ENCODE measurements at places on chromosomes 3 and 15. TPM values are rescaled to one million over a fixed set of nuclear protein-coding genes. Genes with fewer than 3 reads are reported as not detected.

GRCh38 chr3:27310688-27311087, 58.5 kb downstream of the NEK10 start:
- H3K4me3 ChIP-seq: no peak overlapping the region
- no peak for DNase-seq
- no peaks in the 10 kb centered on the region for H3K36me3 ChIP-seq

DNA sequence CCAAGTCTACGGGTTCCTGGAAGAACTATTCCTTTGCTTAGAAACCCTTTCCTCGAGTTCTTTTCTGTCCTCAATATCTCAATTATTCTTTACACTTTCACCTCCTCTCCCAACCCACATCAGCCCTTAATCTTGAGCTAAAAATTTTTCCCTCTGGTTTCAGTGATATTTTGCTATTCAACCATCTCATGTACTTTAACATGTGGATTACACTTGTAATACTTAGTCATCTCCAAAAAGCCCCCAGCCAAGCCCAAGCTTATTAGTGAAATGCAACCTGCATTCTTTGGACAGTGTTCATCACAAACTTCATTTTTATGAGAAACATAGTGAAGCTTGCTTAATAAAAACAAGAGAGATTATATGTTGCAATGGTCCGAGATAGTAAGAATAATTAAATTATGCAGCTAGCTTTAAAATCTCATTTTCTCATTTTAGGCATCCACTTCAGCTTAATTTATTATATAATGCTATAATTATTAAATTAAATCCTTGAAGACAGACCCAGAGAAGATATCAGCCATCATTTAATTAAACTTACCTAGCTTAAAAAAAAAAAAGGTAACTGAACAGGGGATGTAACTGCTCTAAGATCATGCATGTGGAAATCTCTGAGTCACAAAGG, 534.5 kb upstream of the TBL1XR1 start:
- no peaks in the 10 kb centered on the region for H3K36me3 ChIP-seq
- H3K4me3 ChIP-seq: no peak overlapping the region
- no peaks in the 10 kb centered on the region for H3K4me1 ChIP-seq
- DNase-seq: no peak
- no peaks in the 10 kb centered on the region for H3K27me3 ChIP-seq
- no peak overlapping the region for H3K27ac ChIP-seq

DNA sequence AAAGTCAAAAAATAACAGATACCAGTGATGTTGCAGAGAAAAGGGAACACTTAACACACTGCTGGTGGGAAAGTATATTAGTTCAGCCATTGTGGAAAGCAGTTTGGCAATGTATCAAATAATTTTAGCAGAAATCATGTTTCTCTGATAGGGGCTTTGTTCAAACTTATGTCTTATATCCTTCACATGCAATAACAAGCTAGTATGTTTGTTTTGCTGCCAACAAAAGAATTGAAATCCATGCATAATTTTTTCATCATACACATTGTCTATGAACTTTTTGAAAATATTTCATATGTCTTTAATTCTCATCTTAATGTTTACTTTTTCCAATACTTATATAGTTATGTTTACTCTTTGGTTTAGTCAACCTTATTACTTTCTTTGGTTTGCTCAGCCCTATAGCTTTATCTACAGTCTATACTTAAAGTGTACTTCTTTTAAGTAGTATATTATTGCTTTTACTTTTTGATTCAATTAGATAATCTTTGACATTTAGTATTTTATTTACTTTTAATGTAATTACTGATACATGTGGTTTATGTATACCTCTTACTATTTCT, 639.6 kb upstream of the CBLB start:
- no peaks in the 10 kb centered on the region for H3K27me3 ChIP-seq
- H3K27ac ChIP-seq: no peak overlapping the region
- H3K4me3 ChIP-seq: no peak overlapping the region

GRCh38 chr3:52225452-52226228, at the start of gene TLR9:
TSS of gene TLR9 (minus strand) at chr3:52225645. CDS start at chr3:52225529, 116 bp downstream.
- no peak within 1 kb of the TSS for H3K27ac ChIP-seq
- no peaks in the 10 kb centered on the region for H3K27me3 ChIP-seq
- no peak within 1 kb of the TSS for H3K4me3 ChIP-seq
- DNase-seq: no peak
- no peaks in the 10 kb centered on the region for H3K36me3 ChIP-seq
- H3K4me1 ChIP-seq: no peaks in the 10 kb centered on the region

DNA sequence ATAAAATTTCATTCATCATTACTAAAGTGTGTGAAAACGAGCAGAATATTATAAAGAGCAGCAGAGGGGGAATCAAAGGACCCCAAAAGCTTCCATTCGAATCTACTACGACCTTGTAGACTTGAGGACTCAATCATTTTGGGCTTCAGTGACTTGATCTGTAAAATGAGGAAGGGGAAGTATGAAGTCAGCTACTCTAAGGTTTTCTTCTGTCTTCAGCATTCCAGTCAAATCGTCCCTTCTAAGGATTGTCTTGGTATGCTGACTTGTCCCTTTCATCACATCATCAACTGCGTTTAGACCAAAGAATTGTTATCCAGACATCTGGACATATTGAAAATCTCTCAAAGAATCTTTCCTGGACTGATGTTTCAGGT, 44.8 kb downstream of the PLD1 start:
- H3K4me1 ChIP-seq: no peaks in the 10 kb centered on the region
- H3K4me3 ChIP-seq: no peak overlapping the region
- H3K27me3 ChIP-seq: no peaks in the 10 kb centered on the region
- no peaks in the 10 kb centered on the region for H3K36me3 ChIP-seq
- H3K27ac ChIP-seq: no peak overlapping the region

- H3K4me3 ChIP-seq: no peak overlapping the region
- no peaks in the 10 kb centered on the region for H3K36me3 ChIP-seq
- H3K27ac ChIP-seq: no peak overlapping the region
- H3K27me3 ChIP-seq: no peaks in the 10 kb centered on the region
Measured at GRCh38 chr3:183487016-183487415, 58.6 kb upstream of the MCF2L2 start.

GRCh38 chr3:31942446-31942845, 38.6 kb downstream of the OSBPL10 start:
- no peaks in the 10 kb centered on the region for H3K36me3 ChIP-seq
- H3K4me3 ChIP-seq: no peak overlapping the region
- DNase-seq: no peak
- H3K27me3 ChIP-seq: no peaks in the 10 kb centered on the region
- H3K4me1 ChIP-seq: peaks cover 8% of the 10 kb centered on the region

- no peak overlapping the region for H3K4me3 ChIP-seq
- H3K4me1 ChIP-seq: no peaks in the 10 kb centered on the region
- H3K27me3 ChIP-seq: no peaks in the 10 kb centered on the region
- H3K36me3 ChIP-seq: no peaks in the 10 kb centered on the region
- peak overlapping the region; percentile 31 for H3K27ac ChIP-seq
Measured at GRCh38 chr3:43214616-43215015, 71.7 kb upstream of the SNRK start.

DNA sequence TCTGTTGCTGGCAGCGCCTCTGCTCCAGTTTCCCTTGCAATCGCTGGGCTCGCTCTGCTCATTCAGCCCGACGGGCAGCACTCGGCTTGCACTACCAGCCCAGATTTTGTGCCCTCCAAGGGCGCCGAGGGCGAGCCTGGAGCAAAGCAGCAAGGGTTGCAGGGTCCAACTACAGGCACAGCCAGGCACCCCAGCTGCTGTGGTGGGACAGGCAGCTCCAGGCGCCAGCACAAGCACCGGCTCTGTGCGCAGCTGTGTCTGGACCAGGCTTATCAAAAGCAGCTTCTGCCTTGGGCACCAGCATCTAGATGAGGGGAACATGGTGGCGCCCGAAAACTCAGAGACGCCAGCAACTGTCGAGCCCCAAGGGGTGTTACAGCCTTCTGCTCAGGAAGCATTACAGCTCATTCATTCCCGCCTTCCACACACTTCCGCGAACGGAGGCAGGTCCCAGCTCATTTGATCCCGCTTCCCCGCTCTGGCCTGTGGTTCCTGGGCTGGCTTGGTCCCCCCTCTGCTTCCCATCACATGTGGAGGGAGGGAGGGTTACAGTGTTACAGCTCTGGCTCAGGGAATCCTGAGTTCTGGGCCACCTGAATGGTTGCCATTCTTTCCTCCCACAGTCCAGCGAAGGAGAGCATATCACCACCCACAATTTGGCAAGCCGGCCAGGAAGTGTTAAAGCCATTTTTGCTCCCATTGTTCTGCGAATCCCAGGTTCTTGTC, 409.9 kb upstream of the ALCAM start:
- no peaks in the 10 kb centered on the region for H3K27me3 ChIP-seq
- H3K36me3 ChIP-seq: no peaks in the 10 kb centered on the region
- DNase-seq: no peak
- H3K4me1 ChIP-seq: peaks cover 1% of the 10 kb centered on the region
- H3K27ac ChIP-seq: no peak overlapping the region

- H3K4me3 ChIP-seq: no peak overlapping the region
- no peaks in the 10 kb centered on the region for H3K36me3 ChIP-seq
Measured at GRCh38 chr3:37668818-37669610, 192.7 kb upstream of the CTDSPL start.

GRCh38 chr15:57344282-57344681, 32.0 kb upstream of the CGNL1 start:
- DNase-seq: no peak
- no peaks in the 10 kb centered on the region for H3K4me1 ChIP-seq
- H3K27ac ChIP-seq: no peak overlapping the region
- H3K27me3 ChIP-seq: no peaks in the 10 kb centered on the region

DNA sequence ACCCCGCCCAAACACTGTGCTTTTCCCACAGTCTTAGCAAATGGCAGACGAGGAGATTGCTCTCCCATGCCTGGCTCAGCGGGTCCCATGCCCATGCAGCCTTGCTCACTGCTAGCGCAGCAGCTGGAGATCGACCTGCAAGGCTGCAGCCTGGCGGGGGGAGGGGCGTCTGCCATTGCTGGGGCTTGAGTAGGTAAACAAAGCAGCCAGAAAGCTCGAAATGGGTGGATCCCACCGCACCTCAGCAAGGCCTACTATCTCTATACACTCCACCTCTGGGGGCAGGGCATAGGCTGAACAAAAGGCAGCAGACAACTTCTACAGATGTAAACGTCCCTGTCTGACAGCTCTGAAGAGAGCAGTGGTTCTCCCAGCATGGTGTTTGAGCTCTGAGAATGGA, 27.2 kb upstream of the WDR5B start:
- no peak overlapping the region for H3K4me3 ChIP-seq
- no peaks in the 10 kb centered on the region for H3K4me1 ChIP-seq
- peak; percentile 13 for DNase-seq

DNA sequence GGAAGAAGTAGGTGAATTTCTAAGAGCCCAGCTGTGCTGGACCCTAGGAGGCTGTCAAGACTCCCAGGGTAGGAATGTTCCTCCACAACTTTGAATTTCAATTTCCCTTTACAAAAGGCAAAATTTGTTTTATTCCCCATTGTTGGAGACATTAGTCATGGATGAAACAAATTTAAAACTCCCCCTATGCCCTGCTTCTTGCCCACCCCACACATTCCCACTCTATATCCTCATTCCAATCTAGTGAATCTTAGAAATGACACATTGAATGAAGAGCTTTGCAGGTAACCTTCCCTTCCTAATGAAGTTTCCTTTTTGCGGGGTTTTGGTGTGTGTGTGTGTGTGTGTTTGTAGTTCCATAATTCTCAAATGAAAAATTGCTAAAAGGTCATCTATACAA, 72.6 kb downstream of the CCNL1 start:
- no peaks in the 10 kb centered on the region for H3K36me3 ChIP-seq
- DNase-seq: no peak
- H3K4me3 ChIP-seq: no peak overlapping the region
- no peaks in the 10 kb centered on the region for H3K27me3 ChIP-seq

DNA sequence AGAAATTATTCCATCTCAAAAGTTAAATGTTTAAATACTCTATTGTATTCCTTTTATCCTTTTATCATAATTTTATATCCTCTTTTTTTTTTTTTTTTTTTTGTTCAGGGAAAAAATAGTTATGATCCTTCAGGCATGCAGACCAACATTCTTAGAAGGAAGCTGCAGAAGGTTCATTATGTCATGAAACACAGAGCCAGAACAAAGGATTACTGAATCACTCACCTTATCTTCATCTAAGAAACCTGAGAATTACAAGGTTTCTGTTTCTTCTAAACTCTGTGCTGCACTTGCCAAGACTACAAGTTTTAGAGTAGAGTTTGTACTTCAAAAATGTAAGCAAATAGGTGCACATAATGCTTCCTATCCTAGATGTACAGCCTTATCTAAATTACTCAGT, 3.3 kb downstream of the PLCH1 start:
- H3K27me3 ChIP-seq: no peaks in the 10 kb centered on the region
- H3K4me1 ChIP-seq: peaks cover 7% of the 10 kb centered on the region
- no peak overlapping the region for H3K27ac ChIP-seq
- no peaks in the 10 kb centered on the region for H3K36me3 ChIP-seq
- no peak overlapping the region for H3K4me3 ChIP-seq

- H3K36me3 ChIP-seq: no peaks in the 10 kb centered on the region
- H3K4me1 ChIP-seq: no peaks in the 10 kb centered on the region
- no peak overlapping the region for H3K27ac ChIP-seq
- no peak overlapping the region for H3K4me3 ChIP-seq
- H3K27me3 ChIP-seq: no peaks in the 10 kb centered on the region
Measured at GRCh38 chr3:174620138-174620537, 239.0 kb upstream of the NAALADL2 start.

DNA sequence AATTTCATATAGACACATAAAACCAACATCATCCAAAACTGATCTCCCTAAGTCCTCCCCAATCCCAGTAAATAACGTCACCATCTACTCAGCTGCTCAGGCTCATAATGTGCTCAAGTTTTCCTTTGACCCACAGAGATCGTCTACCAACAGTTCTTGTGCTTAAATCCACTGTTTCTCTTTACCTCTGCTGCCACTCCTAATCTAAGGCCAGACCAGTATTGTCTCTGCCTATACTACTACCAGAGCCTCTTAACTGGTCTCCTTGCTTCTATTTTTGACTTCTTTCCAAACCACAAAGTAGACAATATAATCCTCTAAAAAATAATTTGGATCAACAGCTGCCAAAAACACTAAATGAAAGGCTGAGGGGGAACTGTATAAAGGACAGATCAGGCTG, 65.3 kb downstream of the CLASP2 start:
- H3K4me3 ChIP-seq: no peak overlapping the region
- H3K27ac ChIP-seq: no peak overlapping the region
- DNase-seq: no peak
- no peaks in the 10 kb centered on the region for H3K4me1 ChIP-seq
- H3K27me3 ChIP-seq: no peaks in the 10 kb centered on the region
- no peaks in the 10 kb centered on the region for H3K36me3 ChIP-seq

DNA sequence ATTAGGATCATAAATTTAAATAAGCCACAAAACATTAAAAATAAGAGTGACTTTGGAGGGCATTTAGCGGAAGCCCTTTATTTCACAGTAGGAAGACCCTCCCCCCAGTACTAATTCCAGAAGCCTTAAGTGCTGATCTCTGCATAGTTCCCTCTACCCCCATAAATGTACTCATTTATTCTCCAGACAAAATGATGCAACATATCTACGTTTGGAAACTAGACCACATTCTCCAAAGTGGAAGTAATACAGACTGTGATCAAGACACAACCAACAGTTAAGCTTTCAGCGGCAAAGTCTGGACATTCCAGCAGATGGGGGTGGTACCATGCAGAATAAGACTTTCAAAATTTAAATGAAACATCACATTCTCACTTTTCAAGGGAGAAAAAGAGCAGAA, 44.8 kb upstream of the RPS17 start:
- no peak overlapping the region for H3K27ac ChIP-seq
- peak; percentile 43 for DNase-seq
- H3K4me3 ChIP-seq: no peak overlapping the region
- peaks cover 14% of the 10 kb centered on the region for H3K27me3 ChIP-seq
- no peaks in the 10 kb centered on the region for H3K4me1 ChIP-seq
- no peaks in the 10 kb centered on the region for H3K36me3 ChIP-seq

Gene TLR9
- not detected for polyA plus RNA-seq

Gene ANKRD34C
- polyA plus RNA-seq: not detected

Gene CLDN16
- polyA plus RNA-seq: 0.39 TPM

Gene AQP9
- 0.60 TPM for polyA plus RNA-seq

Gene BDH1
- 61.8 TPM for polyA plus RNA-seq

Measured in hepatocyte (in vitro differentiated cells).